ENCODE measurements at places on chromosomes 12 and 14.

- DNase-seq: no peak
Measured at GRCh38 chr14:65623759-65624158, 211.2 kb downstream of the FUT8 start.

DNA sequence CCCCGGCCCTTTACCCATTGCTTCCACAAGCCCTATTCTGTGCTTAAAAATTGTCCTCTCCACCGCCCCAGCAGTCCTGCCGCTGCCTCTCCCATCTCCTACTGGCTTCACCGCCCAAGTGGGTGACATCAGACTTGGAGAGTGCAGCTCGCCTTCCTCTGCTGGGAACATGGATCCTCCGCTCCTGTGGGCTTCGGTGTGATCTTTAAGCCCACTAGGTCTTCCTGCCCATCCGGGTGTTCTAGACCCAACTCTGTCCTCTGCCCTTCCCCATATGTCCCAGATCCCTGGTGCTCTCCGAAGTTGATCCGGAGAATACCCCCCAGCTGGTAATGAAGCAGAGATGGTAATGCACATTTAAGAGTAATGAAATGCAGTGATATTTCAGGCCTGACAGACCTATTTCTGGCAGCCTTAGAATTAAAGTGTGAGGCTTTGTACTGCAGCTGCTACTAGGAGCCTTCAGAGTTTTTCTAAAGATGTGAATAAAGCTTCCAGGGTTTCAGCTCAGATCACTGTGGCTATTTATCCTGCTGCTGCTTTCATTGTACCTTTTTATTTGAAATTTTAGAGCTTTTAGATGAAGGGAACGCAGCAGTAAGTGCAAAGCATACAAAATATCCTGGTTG is 22.9 kb upstream of the CTDSP2 start:
- peak; percentile 69 for DNase-seq

DNA sequence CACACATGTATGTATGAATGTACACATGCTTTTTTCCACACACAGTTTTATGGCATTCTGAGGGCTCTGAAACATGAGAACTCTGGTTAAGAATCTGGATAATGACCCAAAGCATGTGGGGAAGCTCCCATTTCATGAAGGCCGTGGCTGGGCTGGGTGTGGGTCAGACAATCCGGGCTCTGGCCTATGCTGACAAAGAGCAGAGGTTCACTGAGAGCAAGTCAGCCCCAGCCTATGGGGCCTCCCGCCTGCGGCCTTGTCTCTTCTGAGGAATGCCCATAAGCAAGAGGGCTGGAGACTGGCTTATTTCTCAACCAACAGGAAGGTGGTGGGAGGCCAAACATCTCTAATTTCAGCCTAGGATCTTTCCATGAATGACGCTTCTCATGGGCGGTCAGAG is 8.5 kb downstream of the MYH6 start:
- DNase-seq: no peak

- DNase-seq: peak; percentile 31
Measured at GRCh38 chr14:74584951-74585350, 27.1 kb downstream of the LTBP2 start.

DNA sequence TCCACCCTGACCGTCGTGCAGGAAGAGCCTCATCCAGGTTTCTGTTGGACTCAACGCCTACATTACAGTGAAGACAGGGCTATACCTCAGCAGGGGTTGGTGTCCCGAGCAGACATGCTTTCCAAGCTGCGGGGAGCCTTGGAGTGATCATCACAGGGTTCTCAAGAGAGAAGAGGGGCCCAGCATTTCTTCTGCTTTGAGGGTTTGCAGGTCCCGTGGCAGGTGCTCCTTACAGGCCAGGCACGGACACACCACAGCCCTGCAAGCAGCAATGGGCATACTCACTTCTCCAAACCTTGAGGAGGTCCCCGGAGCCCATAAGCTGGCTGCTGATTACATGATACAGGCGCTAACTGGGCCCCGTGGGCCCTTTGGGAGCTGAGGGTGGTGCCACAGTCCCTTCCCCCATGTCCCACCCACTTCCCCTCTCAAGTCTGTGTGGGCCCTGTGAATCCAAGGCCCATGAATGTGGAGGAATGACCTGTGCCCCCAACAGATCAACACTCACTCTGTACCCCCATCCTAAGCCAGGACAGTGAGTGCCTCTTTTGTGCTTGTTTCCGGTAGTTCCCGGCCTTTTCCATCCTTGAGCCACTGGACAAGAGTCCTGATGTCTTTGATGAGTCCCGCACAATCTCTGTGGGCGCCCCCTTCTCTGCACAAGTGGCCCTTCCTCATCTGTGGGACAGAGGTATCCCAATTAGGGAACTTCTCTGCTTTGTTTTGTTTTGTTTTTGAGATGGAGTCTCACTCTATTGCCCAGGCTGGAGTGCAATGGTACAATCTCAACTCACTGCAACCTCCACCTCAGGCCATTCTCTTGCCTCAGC is 1.1 kb downstream of the AQP2 start:
- no peak for DNase-seq

GRCh38 chr12:53538209-53538689 is 31.0 kb upstream of the NPFF start:
- no peak for DNase-seq

GRCh38 chr14:102949801-102950451 is 27.5 kb downstream of the AMN start:
- DNase-seq: no peak

- no peak for DNase-seq
Measured at GRCh38 chr14:59511916-59512575, 27.7 kb downstream of the JKAMP start.

DNA sequence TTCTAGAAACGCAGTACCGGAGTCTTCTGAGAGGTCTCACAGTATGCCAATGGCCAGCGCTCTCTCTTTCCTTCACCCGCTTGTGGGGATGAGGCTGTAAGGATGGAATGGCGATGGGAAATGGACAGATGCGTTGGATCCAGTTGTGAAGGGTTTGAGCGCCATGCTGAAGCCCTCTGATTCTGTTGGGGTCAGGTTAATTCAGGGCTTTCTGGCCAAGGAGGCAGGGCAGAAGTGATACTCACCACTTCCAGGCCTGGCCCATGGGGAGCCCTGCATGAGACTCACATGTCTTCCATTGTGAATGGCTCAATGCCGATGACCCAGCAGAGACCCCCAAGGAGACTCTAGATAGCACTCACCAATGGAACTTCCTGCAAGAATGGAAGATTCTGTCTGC is 114.3 kb downstream of the BCL11B start:
- DNase-seq: no peak

Measured in psoas muscle (tissue), 8 donors.